Fibroblast of mammary gland (primary cell): ENCODE measurements at places on chromosomes 6 and 20.

GRCh38 chr6:14822679-14823078 lies 423.2 kb upstream of the JARID2 start:
- DNase-seq = peak; percentile 67

GRCh38 chr6:36368921-36369865 lies 18.3 kb downstream of the ETV7 start:
- DNase-seq = peak; percentile 71

- no peak for DNase-seq
Observed at GRCh38 chr6:41587131-41587879, 41.1 kb downstream of the FOXP4 start.

DNA sequence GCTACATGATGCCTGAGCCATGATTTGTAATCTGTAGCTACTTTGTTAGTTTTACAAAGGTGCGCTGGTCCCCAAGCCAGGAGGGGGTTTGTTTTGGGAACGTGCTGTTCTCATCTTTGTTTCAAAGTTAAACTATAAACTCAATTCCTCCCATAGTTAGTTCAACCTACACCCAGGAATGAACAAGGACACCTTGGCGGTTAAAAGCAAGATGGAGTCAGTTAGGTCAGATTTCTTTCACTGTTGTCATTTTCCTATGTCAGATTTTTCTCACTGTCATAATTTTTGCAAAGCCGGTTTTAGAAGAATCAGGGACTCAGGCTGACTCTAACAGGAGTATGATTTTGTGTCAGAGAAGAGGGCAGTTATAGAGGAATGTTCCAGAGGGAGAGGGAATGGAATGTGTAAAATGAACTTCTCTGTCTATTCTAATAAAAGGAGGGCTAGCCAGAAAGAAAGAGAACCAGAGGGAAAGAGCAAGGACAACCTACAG lies 2.3 kb upstream of the GMPR start:
- DNase-seq = no peak

DNA sequence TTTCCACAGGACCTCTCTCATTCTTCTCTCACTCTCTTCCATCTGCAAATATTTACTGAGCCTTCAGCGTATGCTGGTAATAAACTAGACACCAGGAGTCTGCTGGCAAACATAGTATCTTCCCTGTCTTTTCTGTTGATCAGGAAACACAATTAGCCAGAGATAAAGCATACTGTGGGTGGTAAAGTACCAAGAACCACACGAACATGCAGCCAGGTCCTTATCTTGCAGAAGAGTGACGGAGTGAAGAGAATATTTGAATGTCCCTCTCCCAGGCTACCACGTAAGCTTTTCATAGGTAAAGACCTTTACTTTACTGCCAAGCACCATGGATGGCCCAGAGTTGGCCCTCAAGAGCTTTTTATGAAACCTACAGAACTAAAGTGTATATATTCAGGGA lies 13.3 kb downstream of the FHL5 start:
- no peak for DNase-seq

- peak; percentile 59 for DNase-seq
Observed at GRCh38 chr6:43835872-43836419, 65.9 kb downstream of the VEGFA start.

DNA sequence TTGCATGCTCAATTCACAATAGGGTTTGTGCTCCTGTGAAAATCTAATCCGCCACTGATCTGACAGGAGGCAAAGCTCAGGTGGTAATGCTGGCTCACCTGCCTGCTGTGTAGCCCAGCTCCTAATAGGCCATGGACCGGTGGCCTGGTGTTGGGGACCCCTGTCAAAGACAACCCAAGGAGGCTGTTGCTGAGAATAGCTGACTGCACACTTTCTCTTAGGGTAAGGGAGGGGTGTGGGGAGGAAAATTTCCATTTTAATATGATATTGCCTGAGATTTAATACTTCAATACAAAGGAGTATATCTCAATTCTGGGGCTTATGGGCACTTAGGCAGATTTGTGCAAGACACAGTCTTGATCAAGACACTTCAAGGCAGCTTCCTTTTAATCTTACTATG lies 105.8 kb downstream of the ALDH8A1 start:
- no peak for DNase-seq

- peak; percentile 46 for DNase-seq
Observed at GRCh38 chr20:44646641-44647274, 4.7 kb downstream of the ADA start.

DNA sequence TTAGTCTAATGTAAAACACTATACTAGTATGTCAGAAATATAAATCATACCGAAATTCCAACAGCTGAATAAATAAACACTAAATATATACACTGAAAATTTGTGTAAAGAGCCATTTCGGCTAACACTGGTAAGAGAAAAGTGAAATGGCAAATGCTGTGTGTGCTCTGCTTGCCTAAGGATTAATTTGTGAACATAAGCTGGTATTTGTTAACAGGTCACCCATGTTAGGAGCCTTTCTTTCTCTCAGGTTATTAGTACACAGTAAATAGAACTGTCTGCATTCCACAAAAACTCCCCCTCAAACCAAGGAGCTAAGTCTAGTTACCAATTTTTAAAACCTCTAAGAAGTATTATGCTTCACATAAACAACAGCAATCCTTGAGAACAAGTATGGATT lies 27.0 kb downstream of the ELOVL5 start:
- DNase-seq = no peak

DNA sequence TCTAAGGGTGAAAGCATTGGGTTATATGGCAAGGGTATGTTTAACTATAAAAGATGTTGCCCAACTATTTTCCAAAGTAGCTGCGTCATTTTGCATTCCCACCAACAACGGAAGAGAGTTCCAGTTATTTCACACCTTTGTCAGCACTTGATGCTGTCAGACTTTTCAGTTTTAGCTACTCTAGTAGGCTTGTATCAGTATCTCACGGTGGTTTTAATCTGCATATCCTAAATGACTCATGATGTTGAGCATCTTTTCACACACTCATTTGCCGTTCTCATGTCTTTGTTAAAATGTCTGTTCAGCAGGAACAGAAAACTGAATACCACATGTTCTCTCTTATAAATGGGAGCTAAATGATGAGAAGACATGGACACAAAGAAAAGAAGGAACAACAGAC lies 122.3 kb downstream of the RNASET2 start:
- DNase-seq = no peak
